ENCODE measurements at places on chromosomes 3 and 15.

DNA sequence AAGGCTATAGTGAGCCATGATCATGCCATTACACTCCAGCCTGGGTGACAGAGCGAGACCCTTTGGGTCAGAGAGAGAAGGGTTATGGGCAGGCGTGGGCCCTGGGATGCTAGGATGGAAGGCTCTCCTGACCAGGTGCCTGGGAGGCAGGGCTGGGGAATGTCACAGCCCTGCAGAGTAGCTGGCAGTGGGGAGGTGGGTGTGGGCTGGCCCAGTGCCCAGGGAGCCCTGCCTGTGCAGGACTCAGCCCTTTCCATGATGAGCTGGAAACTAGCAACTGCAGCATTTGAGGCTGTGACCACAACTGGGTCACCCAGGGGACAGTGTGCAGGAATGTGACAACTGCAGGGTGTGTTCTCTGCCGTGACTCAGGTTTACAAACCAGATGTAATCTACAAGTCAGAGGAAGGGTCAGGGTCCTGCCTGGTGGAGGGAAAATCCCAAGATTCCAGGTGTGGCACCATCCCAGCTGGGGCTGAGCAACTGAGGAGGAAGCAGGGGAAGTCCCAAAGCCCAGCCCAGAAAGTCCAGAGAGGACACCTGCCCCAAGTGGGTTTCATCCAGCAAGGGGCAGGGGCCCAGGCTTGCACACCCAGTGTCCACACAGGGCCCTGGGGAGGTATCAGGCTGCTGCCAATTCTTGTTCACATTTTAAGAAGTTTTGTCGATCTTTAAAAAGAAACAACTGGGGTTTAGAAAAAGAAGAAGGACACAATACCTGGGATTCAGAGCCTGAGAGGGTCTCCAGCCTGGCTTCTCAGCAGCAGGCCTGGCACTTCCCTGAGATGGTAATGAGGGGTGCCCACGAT is 45.5 kb downstream of the SLC28A1 start:
- DNase-seq, result peak; percentile 53

- DNase-seq, result no peak
These were observed 2.3 kb downstream of the SUCNR1 start for GRCh38 chr3:151875759-151876158.

- no peak for DNase-seq
These were observed at the start of gene GCSAM for GRCh38 chr3:112132975-112133448. Gene GCSAM, minus strand, starts transcription at chr3:112133248. Its CDS starts 128 bp downstream, at chr3:112133120.

GRCh38 chr3:58041826-58042324 is 33.7 kb downstream of the FLNB start:
- DNase-seq, result peak; percentile 94

DNA sequence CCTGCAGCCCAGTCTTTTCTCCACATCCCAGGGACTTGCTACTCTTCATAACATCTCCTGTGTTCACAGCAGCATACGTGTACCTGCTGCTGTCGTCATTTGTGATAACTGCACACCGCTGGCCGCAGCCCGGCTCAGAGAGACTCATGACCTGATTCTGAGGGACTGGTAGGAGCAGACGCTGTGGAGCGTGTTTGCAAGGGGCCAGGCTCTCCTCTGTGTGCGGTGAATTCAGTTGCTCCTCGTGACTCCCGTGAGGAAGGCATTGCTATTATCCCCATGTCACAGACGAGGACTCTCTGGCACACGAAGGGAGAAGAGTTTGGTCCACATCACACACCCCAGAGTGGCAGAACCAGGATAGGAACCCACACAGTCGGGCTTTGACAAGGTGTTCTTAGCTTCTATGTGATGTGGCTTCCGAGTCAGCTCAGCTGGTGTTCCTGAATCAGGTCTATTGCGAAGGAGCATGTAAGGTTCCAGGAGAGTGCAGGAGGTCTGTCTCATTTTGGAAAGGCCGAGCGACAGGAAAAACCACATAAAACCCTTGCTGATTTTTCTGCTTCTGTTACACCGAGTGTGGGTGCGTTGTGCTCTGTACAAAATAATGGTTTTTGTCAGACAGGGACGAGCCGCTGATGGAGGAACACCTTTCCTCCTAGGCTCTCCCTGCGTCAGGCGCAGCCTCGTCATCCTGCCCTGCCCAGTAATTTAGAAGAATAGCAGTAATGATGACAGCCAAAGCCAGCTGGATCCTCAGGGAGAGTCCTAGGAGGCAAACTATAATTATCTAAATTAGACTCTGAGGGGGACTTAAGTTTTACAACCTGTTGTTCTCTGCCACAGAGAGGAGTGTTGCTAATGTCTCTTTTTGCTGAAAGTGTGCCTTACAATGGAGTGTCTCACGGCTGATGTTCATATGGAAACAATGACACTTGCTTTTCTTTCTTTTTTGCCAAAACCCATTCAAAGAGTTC is 157.5 kb upstream of the RGMA start:
- no peak for DNase-seq

- DNase-seq, result no peak
These were observed 34.6 kb upstream of the EPHA6 start for GRCh38 chr3:96779810-96780209.

- no peak for DNase-seq
These were observed 14.2 kb upstream of the PXYLP1 start for GRCh38 chr3:141217389-141217788.

DNA sequence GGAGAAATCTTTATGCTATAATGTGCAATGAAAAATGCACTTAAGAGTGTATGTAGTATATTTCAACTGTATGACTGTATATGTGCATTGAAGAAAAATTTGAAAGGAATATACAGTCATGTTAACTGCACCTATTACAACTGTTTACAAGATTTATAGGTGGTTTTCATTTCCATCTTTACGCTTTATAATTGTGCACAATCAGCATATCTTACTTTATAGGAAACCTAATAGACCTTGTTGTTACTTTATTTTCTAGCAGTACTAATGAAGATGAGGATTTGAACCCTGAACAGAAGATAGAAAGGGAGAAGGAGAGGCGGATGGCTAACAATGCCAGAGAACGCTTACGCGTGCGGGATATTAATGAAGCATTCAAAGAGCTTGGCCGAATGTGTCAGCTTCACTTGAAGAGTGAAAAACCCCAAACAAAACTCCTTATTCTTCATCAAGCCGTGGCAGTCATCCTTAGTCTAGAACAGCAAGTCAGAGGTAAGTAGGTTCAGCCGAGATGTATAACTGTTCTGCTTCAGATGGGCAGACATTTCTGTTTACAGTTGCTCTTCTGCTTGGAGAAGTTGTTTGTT is 103.4 kb upstream of the CGNL1 start:
- DNase-seq, result no peak

- DNase-seq, result no peak
These were observed 21.8 kb downstream of the LRRC31 start for GRCh38 chr3:169847896-169848295.
